ENCODE measurements at places on chromosomes 5 and 9.

- no peak for DNase-seq
These were observed 184.0 kb downstream of the CACNA1B start for GRCh38 chr9:138061631-138062030.

GRCh38 chr5:83388608-83389007, 82.9 kb upstream of the VCAN start:
- DNase-seq = no peak

DNA sequence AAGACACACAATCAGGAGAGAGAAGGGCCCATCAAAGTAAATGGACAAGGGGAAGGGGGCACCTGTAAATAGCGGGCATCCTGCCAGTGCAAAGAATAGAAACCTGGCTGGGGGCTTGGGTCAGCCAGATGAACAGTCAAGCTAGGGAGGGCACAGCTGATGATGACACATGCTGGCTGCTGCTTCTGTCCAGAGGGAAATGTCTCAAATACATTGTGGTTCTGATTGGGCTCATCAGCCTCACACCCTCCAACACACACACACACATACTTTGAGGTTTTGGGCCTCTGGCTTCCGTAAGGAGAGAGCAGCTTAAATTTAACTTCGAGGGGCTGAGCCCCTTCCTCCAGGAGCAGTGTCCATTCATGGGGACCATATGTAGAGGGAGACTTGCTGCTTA, 27.6 kb upstream of the SPATA31E1 start:
- DNase-seq = no peak

DNA sequence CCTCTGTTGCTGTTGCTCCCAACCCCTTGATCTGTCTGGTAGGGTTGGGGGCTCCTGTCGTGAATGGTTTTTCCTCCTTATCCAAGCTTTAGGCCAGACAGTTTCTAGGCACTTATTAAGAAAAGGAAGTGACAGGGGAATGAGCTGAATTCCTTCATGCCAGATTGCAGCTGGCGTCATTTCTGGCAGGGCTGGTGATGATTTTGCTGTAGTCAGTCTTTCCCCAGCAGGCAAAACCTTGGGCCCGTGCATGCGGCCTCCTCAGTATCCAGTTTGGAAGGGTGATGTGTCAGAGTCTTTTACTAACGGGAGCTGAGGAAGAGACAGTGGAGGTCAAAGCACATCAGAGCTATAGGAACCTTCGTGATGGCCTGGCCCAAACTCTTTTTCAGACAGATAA, 58.8 kb downstream of the COL27A1 start:
- no peak for DNase-seq

- DNase-seq = no peak
These were observed 105.3 kb upstream of the PIK3R1 start for GRCh38 chr5:68110264-68110663.
